Urothelium cell line (cell line): ENCODE measurements at places on chromosomes 7 and 10.

DNA sequence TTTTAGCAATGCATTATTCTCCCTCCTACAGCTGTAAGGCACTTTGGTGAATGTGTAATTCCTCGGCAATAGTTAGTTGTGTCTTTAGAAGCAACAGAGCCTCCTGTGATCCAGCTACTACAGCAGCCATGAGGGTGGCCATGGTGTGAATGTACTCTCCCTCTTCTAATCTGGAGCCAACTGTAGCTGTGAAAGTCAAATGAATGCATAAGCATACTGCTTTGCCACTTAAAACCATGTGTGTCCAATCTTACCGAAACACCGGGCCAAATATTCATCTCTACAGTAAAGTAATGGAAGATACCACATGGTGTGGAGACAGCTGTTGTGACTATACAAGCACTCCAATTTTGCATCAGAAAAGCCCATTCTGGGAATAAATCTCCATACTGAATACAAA is 195.0 kb downstream of the DNAJC1 start:
- no peak for DNase-seq

DNA sequence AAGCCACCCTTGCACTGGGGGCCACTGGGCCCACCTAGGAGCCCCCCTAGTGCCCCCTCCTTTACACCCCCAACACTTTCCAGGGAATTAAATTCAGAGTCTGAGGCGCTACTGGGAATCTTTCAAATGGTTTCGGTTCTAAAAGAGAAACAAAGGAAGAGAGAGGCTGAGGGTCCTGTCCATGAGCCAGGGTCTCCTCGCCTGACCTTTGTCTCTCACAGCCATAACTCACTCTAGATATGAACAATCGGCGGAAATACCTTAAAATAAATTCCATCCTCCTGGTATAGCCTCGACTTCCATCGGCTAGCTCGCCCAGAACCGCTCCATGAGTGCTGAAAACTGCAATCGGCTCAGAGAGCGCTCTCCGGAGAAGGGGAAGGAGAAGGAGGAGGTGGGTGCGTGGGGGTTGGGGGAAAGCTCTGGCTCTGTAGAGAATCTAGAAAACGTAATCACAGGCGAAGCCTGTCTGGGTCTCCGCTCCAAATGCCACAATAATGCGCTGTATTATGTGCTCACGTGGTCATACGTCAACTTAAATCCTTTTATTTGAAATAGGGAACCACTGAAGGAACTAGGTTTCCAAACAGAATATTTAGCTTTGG is 12.6 kb downstream of the HOXA4 start:
- no peak for DNase-seq

- no peak for DNase-seq
These were observed 11.6 kb downstream of the SLC29A4 start for GRCh38 chr7:5294169-5294987.

GRCh38 chr7:159010937-159011721 is 133.5 kb downstream of the VIPR2 start:
- DNase-seq, result no peak

- no peak for DNase-seq
These were observed 60.3 kb upstream of the C1GALT1 start for GRCh38 chr7:7122033-7122478.

- no peak for DNase-seq
These were observed 1082.4 kb downstream of the XPNPEP1 start for GRCh38 chr10:108840944-108841343.

DNA sequence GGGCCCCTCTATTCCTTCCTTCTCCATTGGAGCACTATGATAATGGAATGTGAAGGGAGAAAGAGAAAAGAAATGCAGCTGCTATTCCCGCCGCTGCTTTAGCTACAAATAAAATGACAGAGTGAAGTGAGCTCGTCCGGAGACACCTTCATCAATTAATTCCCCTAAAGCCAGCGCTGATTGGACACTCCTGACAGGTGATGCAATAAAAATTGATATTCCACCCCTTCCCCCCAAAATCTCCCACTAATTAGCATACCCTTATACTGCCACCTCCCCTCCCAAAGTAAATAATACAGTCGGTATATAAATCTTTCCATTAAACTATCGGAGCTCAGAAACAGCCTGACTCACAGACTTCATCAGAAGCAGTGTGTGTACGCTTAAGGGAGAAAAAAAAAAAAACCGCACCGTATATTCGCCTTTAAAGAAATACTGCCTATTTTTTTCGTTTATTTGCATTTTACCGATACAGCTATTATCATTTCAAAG is 7.3 kb downstream of the SKIDA1 start:
- DNase-seq, result no peak

GRCh38 chr7:134722786-134723322 is 56.6 kb upstream of the CALD1 start:
- no peak for DNase-seq

- DNase-seq, result no peak
These were observed at the start of gene WNT16 for GRCh38 chr7:121328508-121329190. Gene WNT16 (plus strand): TSS chr7:121329000. CDS start chr7:121329293, 293 bp downstream.

DNA sequence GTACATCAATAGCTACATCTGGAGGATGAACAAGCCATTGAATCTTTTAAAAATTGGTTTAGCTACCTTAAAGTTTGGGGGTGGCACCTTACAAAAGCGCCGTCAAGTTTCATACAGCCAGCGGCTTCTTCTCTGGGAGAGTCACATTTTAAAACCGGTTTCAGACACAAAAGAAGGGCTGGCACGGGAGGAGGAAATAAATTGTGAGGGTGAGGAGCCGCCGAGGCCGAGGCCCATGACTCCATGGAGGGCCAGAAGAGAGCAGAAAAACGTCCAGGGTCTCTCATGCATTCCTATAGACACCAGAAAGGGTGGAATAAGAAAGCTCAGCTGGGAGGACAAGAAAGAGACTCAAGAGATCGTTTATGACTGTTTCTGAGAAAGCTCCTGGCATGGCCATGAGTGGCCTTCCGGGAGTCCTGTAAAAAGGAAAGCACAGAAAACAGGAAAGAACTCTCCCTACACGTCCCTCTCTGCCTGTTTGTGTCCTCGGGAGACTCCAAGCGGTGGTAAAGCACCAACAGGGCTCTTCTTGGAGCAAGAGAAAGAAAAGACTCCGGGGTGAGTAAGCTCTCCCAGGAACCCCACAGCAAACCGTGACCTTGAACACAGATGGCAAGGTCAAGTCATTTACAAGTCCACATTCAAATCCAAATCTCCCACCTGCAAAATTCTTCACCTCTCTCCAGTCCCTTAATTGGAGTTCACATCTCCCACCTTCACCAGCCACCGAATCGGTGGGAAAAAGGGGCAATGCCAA is 1.8 kb downstream of the FRAT2 start:
- peak; percentile 65 for DNase-seq

GRCh38 chr7:32673275-32673983 is 178.1 kb downstream of the AVL9 start:
- no peak for DNase-seq

DNA sequence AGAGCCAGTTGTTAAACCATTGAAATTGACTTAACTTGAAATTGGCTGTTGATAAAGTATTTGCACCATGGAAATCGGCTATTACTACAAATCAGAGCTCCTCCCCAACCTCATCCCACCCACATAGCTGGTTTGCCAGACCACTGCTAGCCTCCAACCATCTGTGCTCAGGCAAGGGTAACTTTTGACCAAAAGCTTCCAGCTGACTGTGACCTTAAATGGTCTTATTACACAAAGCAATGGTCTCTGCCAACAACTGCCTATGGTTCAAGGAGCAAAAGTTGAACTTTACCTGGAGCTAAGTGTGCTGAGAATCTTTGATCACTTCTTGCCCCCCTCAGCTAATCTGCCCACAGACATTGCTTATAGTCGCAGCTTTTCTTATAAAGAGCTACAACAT is 48.5 kb upstream of the ADRB1 start:
- no peak for DNase-seq

DNA sequence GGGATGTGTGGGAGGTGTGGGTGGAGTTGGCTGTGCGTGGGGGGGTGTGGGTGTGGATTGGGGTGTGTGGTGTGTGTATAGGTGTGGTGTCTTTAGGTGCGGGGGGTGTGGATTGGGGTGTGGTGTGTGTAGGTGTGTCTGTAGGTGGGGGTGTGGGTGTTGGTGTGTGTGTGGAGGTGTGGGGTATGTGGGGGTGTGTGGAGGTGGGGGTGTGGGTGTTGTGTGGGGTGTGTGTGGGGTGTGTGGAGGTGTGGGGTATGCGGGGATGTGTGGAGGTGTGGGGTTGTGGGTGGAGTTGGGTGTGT is 33.9 kb downstream of the SPDYE17 start:
- DNase-seq, result peak; percentile 1

DNA sequence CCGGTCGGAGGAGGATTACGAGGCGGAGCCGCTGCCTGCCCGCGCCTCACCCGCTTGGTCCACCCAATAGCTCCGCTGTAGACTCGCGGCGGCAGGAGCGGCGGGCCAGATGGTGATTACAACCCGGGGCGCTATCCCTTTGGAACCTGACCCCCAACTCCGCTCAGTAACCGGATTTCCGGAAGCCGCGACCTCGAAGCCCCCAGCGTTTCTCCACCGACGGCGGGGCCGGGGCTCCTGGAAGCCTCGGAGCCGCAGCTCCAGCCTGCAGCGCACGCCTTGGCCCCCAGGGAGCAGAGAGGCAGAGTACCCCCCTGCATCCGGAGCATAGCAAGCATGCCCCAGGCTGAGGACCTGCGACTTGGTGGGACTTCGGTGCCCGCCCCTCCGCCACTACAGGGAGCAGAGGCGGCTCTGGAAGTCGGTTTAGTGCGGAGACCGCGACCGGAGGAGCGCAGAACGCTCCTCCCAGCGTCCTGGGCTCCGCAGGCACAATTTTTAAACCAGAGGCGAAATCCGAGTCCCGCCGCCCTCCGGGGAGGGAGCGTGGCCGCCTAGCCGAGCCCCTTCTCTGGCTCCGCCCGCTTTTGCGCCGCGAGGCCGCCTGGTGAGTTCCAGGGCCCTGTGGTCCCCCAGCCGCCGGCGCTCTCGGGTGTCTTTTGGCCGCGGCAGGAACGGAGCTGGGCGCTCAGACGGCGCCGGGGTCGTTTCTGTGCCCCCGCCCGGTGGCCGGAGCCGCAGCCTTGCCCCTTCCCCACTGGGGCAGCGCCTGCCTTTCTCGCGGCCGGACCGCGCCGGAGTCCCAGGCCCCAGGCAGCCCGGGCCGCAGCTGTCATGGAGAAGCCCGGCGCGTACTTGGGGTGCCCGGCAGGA is 28.2 kb upstream of the BMS1 start:
- peak; percentile 87 for DNase-seq

DNA sequence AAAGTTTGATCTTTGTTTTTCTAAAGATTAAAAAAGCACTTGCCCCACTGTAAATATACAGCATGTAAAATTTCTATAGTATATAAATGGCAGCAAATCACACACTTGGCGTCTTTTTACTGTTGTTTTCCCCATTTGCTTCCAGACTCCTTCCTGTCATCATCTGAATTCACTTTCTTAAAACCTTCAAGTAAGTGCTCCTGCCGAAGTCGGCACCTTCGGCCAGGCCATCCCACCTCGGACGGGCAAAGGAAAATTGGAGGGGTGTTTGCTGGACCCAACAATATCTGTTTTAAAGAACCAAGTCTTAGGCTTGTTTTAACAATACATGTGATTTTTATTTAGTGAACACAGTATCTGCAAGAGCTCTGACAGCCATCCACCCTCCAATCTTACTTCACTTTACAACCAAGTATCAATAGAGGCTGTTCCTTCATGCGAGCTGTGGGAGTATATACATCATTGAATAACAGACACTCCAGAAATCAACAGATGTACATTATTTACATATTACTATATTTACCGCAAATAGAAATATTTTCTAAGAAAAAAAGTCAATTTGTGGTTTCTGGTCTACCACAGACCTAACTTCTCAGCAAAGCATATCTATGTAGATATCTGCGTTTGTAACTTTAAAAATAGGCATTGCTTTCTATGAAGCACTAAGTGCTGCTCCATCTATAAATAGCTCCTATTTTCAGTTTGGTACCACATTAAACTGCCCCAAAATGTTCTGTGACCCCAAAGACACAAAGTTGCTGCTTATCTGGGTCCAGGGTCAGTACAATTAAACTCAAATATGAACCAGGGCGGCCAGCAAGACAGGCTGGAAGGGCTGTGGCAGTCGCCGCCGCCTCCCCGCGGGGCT is 110.7 kb downstream of the CYTH3 start:
- DNase-seq, result no peak

- no peak for DNase-seq
These were observed 222.9 kb upstream of the MKLN1 start for GRCh38 chr7:131104596-131105293.

DNA sequence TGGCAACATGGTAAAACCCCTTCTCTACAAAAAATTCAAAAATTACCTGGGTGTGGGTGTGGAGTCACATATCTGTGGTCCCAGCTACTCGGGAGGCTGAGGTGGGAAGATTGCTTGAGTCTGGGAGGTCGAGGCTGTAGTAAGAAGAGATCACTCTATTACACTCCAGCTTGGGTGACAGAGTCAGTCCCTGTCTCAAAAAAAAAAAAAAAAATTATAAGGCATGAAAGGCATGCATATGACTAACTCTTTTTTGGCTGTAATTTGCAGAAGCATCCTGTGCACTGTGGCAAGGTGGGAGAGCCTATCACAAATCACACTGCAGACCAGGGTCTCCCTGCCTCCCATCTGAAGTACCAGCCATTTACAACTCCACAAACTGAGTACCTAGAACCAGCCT is 14.1 kb upstream of the MYPN start:
- DNase-seq, result peak; percentile 74

GRCh38 chr7:24328050-24328449 is 44.1 kb downstream of the NPY start:
- no peak for DNase-seq

GRCh38 chr10:22183771-22184461 is 33.9 kb downstream of the EBLN1 start:
- no peak for DNase-seq

DNA sequence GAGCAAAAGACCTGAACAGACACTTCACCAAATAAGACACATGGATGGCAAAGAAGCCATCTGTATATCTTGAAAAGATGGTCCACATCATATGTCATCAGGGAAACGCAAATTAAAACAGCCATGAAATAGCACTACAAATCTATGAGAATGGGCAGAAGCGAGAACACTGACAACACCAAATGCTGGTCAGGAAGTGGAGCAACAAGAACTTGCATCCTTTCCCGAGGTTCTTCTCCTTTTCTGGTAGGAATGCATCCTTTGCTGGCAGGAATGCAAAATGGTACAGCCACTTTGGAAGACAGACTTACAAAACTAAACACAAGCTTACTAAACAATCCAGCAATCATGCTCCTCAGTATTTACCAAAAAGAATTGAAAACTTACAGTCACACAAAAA is 60.0 kb downstream of the PIK3AP1 start:
- DNase-seq, result no peak

GRCh38 chr7:100247152-100247757 is 27.5 kb downstream of the PVRIG start:
- DNase-seq, result peak; percentile 98

GRCh38 chr7:6706666-6707407 is at the start of gene ZNF12:
Gene ZNF12 (minus strand): TSS chr7:6706947. CDS start chr7:6705173, 1,774 bp downstream.
- DNase-seq, result peak; percentile 100

GRCh38 chr7:128020159-128020558 is 11.1 kb downstream of the LRRC4 start:
- peak; percentile 11 for DNase-seq

GRCh38 chr10:71086439-71087080 is 125.8 kb upstream of the UNC5B start:
- peak; percentile 3 for DNase-seq

GRCh38 chr7:152868122-152869040 is 108.8 kb downstream of the ACTR3B start:
- DNase-seq, result no peak
